MG63 (cell line): ENCODE measurements at places on chromosomes 3 and 15. TPM values are rescaled to one million over a fixed set of nuclear protein-coding genes. Genes with fewer than 3 reads are reported as not detected.

Gene YEATS2
- total RNA-seq = 26.6 and 34.6 TPM in 2 replicates

Gene MNS1
- total RNA-seq = 10.9 and 17.7 TPM in 2 replicates

Gene CHRM5
- not detected in 2 replicates for total RNA-seq

Gene BCL2A1
- total RNA-seq = 6.0 TPM in 1 of 2 replicates, not detected in the other

Gene PATL2
- not detected in 2 replicates for total RNA-seq
